ENCODE measurements at places on chromosomes 1 and 21.

DNA sequence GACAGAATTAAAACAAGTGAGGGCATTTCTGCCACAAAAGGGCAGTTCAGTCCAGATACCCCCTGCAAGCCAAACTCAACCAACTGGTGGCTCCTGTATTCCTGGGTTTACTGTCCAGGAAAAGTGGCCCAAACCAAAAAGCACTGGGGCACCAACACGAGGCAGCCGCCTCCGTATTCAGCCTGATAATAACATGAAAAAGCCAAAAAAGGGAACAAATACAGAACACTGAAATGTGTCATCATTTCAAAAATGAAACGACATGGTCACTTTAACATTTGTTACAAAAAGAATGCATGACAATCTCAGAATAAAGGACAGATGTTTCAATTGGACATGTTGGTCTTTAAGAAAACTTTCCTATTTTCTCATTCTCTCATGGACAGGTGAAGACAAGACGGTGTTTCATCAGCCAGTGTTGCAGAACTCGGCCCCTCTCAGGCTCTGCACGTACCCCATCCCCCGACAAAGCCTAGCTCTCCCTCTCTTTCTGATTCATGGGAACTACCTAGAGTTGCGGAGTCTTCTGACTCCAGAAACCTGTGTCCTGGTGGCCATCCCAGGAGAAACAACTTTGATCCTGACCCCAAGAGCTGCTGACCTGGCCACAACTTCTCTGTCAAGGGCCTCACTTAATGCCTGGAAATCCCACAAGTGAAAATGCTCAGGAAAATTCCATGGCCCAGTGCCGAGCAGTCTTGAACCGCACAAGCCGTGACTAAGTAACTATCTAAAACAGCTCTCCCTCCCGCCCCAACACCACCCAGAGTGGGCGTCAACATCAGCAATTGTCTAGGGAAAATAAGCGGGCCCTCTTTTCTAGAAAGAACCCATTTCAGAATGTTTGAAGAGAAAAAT lies 27.1 kb downstream of the ZBTB17 start:
- DNase-seq, result peak; percentile 90

DNA sequence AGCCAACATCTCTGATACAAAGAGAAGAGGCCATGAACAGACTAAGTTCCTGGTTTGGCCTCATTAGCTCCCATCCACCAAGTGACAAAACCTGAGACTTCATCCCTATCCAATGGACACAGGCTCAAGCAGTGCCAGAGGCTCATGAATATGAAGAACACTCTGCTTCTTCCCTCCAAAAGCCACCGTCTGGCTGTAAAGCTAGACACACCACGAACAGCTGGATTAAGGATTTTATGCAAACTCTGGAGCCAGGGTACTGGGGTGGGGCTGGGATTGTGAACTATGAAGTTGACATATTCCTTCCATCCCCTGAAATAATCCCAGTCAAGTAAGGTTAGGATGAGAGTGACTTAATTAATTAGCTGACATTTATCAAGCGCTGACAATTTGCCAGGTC lies 139.4 kb downstream of the CSMD2 start:
- no peak for DNase-seq

GRCh38 chr1:153565529-153566374 lies at the start of gene S100A2:
S100A2 (minus strand) TSS chr1:153565844; CDS start chr1:153563877, 1,967 bp downstream.
- DNase-seq, result peak; percentile 84

GRCh38 chr1:94301186-94301585 lies 63.8 kb upstream of the ARHGAP29 start:
- DNase-seq, result no peak

GRCh38 chr1:66444438-66445265 lies 89.3 kb upstream of the SGIP1 start:
- no peak for DNase-seq

Measured in fibroblast of gingiva (primary cell).